ENCODE measurements at places on chromosomes 13 and 19.

- DNase-seq: peak; percentile 79
These were observed 1.5 kb downstream of the GPC6 start for GRCh38 chr13:93227878-93228642.

GRCh38 chr13:73991384-73991783 lies 142.8 kb downstream of the KLF12 start:
- DNase-seq: no peak

GRCh38 chr19:42233106-42233505 lies 9.3 kb downstream of the GSK3A start:
- DNase-seq: no peak

DNA sequence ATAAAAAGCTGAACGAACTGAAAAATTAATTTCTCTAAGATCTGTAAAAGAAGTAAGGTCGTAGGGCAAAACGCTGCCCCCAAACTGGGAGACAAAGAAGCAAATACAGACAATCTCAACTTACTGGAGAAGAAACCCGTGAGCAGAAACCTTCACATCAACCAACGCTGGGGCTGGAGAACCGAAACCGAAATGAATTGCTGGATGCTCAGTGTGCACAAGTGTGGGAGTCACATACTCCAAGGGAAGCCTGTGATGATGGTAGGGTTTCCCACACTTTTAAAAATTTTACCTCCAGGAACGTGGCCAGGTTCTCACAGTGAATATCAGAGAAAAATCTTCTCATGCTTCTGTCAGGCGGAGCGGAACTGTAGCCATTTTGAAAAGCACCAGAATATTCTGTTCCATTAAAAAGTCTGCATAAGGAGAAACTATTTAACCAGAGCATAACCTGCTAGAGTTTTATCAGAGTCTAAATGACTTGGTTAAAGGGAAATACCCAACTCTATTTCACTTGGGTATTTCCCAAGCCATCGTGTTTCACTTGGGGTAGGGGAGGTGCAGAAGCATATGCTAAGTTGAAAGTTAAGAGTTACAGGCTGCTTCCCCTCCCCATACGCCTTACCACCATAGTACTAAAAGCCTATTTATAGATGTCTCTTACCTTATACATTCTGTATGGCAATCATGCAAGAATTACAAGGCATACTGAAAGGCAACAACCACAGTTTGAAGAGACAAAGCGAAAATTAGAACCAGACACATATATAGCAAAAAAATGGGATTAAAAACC lies 110.5 kb upstream of the SLITRK1 start:
- no peak for DNase-seq

GRCh38 chr19:41957161-41957837 lies 1.8 kb downstream of the RABAC1 start:
- no peak for DNase-seq

GRCh38 chr13:87087741-87088140 lies 583.4 kb upstream of the SLITRK5 start:
- no peak for DNase-seq

DNA sequence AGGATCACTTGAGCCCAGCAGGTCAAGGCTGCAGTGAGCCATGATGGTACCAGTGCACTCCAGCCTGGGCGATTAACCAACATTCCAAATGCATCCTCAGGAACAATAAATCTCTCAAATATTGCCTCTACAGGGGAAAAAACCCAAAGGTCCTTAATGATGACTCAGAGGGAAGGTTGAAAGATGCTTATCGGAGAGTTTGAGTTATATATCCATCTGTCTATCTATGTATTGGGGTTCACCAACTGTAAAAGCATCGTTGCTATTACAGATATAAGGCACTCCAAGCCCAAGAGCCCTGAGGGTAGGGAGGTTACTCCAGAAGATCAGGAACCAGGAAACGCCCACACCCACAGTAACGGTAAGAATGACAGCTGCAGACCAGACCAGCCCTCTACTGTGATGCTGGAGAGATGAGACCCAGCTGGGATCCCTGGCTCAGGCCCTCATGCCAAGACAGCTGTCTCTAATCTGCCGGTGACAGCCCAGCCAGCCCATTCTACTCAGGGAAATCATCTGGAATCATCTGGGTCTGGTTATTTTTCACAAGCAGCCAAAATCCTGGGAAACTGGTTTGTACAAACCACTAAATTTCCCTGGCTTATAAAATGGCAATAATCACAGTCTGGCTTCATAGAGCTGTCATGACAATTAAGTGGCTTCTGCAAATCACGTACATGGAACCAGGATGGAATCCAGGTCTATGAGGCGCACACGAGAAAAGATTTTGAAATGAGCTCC lies 23.8 kb downstream of the TEX101 start:
- DNase-seq: no peak

- DNase-seq: peak; percentile 83
These were observed 1.2 kb downstream of the RABAC1 start for GRCh38 chr19:41957838-41958366.

DNA sequence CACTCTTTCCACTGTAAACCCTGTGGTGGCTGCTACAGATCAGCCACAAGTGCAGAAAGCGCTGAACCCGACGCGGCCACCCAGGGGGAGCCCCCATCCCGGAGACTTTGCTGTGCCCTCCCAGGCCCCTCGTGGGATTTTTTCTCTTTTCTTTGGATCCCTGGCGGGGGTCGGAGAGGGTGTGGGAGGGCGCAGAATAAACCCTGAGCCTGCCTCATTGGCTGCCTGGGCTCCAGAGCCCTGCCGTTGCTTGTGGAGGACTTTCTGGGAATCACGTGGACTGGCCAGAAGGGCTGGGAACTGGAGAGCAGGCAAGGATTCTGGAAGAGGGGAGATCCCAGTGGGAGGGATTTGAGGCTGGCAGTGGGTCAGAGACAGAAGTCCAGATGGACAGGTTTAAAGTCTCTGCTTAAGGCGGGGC lies 24.9 kb downstream of the GADD45B start:
- no peak for DNase-seq

DNA sequence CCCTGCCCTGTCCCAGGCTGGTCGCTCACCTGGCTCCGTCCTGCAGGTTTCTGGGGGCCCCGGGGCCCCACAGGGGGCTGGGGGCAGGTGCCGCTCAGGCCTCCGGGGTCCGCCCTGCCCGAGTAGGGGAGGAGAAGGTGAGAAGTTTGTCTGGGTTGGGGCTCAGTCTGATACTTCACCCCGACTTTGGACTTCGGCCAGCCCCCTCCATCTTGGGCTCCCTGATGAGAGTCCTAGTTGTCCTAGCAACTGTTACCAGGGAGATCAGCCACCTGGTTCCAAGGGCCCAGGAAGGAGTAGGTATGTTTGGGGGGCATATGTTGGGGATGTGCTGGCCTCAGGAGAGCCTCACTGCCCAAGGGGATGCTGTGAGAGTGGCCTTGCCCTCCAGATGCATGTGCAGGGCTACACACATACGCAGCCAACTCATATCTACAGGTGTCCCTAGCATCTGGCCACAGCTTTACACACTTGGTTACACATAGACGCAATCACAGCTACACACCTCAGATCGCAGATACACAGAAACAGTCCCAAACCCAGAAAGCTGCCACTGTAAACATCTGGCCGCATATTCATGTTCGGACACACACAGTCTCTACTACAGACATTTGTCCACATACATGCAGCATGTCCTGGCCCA lies 3.4 kb downstream of the NUMBL start:
- no peak for DNase-seq

DNA sequence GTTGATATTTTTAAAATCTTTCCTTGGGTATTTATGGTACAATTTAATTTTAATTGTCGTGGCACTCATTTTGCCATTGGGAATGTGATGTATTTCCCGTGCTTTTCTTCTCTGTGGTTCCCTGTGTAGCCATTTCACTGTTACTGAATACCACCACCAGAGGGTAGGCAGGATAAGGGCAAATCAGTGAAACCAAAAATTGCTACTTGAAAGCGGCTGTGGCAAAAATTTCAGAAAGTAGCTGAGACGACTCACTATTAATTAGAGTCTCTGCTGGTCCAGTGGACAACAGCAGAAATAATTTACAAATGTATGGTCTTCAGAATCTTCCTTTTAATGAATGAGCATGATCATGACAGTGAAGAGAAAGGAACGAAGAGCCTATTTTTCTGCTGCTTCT lies 34.4 kb upstream of the MIR17HG start:
- DNase-seq: no peak

DNA sequence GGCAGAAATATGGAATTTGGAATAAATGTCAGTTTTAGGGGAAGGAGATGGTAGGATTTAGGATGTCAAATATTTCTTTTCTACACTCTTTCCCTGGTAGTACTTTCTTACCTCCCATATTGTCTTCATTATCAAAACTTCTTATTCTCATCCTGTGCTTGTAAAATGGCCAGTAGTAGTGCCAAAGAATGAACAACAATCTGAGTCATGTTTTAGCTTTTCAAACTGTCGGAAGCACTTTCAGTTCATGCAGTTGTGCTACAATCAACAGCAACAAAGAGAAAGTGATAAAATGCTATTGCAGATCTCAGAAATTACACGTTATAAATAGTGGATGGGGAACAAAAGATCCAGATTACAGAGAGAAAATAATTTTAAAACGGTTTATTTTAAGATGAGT lies 193.7 kb upstream of the RXFP2 start:
- DNase-seq: no peak
